Fibroblast of skin of scalp (primary cell): ENCODE measurements at places on chromosomes 2 and 18.

DNA sequence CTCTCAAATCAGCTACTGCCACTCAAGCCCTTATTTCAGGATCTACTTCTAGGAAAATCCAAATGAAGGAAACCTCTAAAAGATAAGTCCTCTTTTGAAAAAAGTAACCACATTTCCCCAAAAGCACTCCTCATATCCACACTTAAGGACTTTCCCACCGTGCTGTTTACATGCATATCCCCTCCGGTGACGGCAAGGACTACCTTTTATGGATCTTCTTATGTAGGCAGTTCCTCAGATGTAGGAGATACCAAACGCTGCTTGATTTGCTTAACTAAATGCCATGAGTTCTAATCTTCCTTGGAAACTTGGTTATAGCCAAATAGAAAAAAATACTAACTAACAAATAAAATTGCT lies 6.9 kb upstream of the TMEM87B start:
- DNase-seq, result no peak

DNA sequence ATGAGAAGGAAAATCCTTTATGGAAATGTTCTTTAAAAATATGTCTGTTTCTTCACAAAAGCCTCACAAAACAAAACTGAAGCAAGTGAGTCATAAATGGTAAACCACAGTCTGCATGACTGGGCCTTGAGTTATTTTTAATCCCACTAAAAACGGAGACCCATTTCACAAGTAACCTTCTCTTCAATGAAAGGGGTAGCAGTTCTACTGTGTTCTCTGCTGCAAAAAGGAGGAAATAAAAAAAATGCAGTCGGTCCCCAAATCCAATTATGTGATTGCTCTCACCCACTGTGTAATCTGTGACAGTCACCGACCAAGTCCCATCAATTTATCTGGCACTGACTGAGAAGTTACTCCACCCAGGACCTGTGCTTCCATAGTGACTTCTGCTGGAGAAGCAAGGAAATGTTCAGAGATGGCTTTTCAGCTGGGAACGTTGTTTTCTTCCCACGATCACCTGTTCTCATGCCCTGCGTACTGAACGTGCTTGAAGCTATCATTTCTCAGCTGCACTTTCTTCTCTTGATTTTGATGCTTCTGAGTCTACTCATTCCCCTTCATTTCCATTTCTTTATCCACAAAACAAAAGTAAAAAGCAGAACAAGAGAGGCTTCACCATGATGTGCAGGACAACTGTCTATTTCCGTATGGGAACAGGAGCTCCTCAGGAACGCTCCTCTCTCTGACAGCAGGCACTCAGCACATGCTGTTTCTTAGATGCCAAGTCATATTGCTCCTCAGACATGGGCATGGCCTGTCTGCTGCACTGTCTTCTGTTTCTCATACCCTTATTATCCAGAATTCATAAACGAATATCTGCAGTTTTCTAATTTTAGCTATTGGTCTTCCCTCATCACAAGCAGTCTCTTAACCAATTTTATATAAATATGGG lies 80.0 kb upstream of the TMEM200C start:
- peak; percentile 81 for DNase-seq

GRCh38 chr2:221618007-221618406 lies 45.9 kb upstream of the EPHA4 start:
- DNase-seq, result no peak

- DNase-seq, result peak; percentile 84
These were observed 167.0 kb downstream of the BCL11A start for GRCh38 chr2:60386436-60386835.

DNA sequence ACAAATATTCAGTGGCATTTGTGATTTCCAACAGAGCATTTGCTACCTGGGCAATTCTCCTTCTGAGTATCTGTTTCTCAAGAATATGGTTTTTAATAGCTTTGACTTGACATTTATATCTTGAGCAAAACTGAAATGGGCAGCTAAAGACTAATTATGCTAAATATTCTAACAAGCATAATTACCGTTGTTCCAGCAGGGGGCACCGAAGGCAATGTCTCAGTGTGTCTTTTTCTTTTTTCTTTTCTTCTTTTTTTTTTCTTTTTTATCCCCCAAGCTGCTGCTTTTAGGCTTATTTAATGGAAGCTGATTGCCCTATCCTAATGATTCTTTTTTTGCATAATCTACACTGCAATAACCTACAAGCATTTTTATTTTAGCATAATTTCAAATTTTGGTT lies 138.9 kb upstream of the NABP1 start:
- DNase-seq, result peak; percentile 38

- DNase-seq, result no peak
These were observed 49.6 kb downstream of the SRD5A2 start for GRCh38 chr2:31531101-31531500.

GRCh38 chr2:29123617-29124349 lies 8.6 kb downstream of the CLIP4 start:
- DNase-seq, result peak; percentile 83

DNA sequence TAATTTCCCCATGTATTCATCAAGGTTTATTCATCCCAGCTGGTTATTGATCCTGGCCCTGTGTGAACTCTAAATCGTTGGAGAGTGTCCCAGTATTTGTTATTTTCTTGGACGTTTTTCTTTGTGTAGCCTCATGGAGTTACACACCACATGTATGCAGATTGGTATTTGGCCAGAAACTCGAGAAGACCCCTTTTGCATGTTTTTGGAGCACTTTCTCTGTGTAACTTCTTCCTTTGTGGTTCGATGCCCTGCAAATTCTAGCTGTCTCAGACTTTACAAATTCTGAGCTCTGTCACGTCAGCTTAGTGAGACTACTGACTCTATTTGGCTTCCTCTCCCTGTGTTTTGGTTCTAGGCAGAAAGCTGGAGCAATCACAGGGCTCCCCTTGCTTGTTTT lies 198.7 kb downstream of the MCFD2 start:
- DNase-seq, result peak; percentile 76

- no peak for DNase-seq
These were observed 13.1 kb downstream of the PASK start for GRCh38 chr2:241136191-241136590.

DNA sequence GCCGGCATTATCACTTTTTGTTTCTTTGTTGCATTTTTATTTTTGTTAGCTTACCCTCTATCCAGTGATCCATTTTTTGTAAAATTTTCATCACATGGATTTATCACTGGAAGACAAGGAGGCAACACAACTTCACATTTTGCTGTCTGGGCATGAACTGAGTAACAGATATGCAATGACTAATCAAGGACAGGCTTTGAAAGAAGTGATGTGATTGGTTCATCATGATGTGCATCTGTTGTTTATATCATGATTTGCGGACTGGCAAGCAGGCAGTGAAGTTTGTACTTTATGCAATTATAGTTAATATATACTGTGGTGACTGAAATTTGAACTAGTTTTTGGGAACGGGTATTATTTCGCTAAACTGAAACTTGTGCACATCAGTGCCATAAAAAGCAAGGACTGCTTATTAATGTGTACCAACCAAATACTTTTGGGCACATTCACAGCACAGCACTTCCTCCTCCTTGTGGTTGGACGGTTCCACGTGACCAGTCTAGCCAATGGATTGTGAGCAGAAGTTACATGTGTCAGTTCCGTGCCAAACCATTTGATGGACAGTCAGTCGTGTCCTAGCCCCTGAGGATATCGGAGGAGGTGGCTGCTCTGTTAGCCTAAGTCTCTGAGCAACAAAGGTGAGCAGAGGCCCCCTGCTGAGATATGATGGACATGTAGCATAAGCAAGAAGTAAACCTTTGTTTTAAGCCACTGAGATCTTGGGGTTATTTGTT lies 201.4 kb upstream of the SIX2 start:
- DNase-seq, result no peak

DNA sequence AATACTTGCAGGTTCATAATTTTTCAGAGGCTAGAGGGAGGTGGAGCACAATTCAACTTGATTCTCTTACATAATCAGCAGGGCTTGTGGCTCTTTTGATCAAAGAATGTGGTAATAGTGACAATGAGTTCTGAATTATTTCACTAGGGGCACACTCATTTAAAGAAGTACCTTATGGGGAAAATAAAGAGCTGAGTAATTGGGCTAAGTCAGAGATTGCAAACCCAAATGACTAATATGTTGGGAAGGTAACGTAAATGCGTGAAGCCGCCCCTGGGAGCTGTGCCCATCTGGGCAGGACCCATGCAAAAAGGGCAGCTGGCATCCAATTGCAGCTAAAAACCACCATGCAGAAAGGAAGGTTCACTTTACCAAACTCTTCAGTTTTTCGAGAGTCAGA lies 35.3 kb downstream of the NCKAP5 start:
- DNase-seq, result no peak

DNA sequence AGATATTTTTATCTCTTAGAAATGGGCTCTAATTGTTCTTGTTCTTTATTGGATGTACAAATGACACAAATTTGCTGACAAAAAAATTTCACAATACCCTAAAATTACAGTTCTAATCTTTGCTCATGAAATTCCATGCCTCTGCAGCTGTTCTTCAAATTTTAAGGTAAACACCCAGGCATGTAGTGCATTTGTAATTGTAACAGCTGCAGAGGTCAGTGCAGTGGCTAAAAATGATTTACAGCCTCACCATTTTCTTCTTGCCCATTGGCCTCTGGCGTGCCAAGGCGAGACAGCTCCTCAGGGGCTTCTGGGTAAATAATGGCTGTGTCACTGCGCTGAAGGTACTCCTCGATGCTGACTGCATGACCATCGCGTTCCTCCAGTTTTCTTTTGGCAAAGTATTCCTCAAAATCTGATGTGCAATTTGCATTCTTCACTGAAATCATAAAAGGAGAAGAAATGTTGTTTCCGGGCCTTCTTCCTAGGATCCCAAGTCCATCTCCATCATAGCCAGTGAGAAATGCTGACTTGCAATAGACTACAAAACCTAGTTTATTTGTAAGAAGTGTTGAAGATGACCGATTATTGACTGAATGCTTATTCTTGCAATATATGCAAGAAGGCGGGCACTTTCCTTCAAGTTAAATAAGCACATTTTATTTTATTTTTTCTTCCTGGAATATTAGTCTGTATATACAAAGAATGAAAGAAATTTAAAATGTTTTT lies 115.2 kb downstream of the ZEB2 start:
- DNase-seq, result no peak

- no peak for DNase-seq
These were observed 112.9 kb downstream of the PXDN start for GRCh38 chr2:1631292-1632001.

GRCh38 chr2:101223814-101224231 lies 28.9 kb upstream of the CNOT11 start:
- DNase-seq, result peak; percentile 63

GRCh38 chr2:197929008-197929885 lies 124.9 kb downstream of the PLCL1 start:
- no peak for DNase-seq

GRCh38 chr2:99957332-99958133 lies 184.9 kb downstream of the AFF3 start:
- DNase-seq, result peak; percentile 73

DNA sequence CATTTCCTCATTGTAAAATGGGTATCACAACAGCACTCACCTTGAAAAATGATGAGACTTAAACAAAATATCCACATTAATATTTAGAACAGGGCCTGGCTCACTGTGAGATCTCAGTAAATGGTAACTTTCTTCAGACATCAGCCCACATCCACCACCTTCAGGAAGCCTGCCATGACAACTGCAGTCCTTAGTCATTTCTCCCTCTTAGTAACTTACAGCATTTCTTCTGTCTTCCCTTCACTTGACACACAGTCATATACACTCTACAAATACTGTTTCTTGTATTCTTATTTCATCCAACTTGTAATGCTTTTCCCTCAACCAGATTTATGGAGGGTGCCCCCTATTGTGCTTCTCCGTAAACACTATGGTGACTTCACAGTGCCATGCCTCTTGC lies 263.0 kb downstream of the ZNF516 start:
- no peak for DNase-seq

DNA sequence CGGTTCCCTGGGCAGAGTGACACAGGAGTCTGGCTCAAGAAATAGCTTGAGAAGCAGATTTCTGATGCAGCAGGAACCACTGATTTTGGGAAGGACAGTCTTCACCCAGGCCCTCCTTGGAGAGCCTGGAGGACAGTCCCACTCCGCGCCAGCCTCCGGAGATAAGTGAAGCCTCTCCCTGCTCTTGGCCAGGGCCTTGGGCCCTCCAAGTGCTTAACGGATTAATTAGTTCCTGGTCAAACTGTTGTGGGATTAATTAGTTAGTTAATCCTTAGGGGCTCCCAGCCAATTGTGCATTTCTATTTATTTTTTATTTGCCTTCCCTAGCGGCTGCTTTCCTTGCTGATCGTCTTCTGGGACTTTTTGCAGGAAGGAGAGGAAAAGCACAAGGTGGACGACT lies 19.6 kb downstream of the CPLX4 start:
- no peak for DNase-seq

DNA sequence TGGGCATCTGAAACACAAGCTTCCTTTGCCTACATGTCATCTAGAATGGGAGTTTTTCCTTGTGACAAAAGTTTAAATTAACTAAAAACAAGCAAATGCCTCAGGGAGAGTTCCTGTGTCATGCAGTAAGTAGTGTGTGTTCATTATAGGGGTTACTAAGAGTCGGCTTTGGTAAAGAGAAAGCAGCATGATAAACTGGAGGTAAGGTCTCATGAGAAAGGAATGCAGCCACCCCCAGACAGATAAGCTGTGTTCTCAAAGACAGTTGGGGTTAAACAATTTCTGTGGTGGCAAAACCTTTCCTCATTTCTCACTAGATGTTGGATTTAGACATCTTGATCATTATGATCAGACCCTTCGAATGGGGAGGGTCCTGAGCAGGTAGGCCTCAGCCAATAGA lies 129.7 kb downstream of the MAP4K4 start:
- DNase-seq, result peak; percentile 86

GRCh38 chr2:43210467-43211303 lies 15.7 kb downstream of the ZFP36L2 start:
- peak; percentile 93 for DNase-seq

DNA sequence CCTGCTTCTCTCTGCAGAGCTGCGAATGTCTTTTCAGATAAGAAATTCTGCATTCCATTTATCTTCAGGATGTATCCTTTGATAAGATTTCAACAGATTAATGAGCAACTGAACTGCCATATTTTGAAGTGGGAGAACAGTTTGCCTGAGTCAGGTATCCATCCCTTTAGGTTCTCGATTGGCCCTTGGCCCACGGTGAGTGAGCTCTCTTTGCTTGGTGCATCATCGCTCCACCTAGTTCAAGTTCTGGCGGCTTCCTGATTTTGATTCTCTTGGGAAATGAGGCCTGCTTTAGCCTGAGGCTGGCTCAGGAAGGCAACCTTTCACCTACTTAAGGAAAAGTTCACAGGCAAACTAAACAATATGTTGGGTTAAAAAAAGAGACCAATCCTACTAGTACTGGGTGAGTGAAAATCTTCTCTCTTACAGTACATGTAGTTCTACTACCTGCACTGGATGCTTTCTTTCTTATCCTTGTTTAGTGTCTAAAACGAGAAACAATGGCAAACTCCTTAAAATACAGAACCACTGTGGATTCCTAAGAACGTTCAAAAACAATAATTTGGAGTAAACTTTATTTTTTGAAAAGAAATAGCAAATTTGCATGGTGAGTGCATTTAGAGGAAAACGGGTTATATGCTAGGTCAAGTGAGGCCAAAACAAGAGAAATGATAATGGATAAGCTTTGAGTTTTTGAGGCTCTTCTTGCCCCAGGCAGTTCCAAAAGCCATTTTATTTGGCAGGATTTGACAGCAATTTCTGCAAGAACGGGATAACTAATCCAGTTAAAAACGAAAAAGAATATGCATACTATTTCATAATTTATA lies 837 bp upstream of the ACSL3 start:
- DNase-seq, result peak; percentile 52
